ENCODE measurements at places on chromosomes 7 and 10.

- no peak for DNase-seq
These were observed 80.7 kb downstream of the GCC1 start for GRCh38 chr7:127504715-127505114.

- DNase-seq: no peak
These were observed 27.4 kb downstream of the FAM241B start for GRCh38 chr10:69657430-69657829.

- DNase-seq: peak; percentile 7
These were observed 973 bp downstream of the GPR158 start for GRCh38 chr10:25175527-25176420.

GRCh38 chr7:41508755-41509154, 194.1 kb downstream of the INHBA start:
- DNase-seq: no peak

DNA sequence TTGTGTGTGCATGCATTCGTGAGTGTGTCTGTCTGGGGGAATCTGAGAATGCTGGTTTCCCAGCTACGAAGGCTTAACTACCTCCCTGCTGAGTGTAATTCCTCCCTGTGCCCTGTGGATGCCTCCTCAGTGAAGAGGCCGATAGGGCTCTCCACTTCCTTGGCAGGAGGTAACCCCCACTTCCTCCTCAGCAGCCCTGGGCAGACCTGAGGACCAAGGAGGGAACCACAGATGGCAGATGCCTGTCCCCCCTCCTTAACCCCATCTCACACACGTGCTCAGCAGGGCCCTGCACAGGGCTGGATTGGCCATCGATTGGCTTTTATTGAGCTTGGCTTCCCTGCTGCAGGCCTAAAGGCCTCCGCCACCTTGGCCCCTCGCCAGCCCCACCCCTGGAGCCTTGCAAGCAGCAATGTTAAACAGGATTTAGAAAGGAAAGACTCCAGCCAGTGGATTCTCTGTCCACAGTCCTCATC, 45.6 kb upstream of the LRRC4 start:
- no peak for DNase-seq

GRCh38 chr10:131767716-131768115, 133.1 kb upstream of the PPP2R2D start:
- no peak for DNase-seq

GRCh38 chr7:38398725-38399321, 125.4 kb upstream of the TARP start:
- DNase-seq: peak; percentile 26

DNA sequence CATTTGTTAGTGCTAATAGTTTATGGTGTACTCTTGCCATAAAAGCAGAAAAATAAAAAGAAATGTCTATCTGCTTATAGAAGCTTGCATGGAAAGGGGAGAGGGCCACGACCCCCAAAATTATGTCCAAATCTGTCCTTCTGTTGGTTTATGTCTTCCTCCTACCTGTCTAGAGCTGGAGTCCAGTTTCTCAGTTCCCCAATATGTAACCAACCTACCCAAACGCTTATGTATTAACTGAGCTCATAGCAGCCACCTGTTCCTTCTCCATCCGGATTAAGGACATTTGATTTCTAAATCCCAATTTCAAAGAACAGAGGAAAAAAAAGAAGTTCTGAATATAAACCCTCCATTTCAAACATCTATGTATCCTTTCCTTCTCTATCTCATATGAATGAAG, 30.3 kb upstream of the TPK1 start:
- no peak for DNase-seq

- DNase-seq: no peak
These were observed 533.5 kb downstream of the AUTS2 start for GRCh38 chr7:70131817-70132216.

DNA sequence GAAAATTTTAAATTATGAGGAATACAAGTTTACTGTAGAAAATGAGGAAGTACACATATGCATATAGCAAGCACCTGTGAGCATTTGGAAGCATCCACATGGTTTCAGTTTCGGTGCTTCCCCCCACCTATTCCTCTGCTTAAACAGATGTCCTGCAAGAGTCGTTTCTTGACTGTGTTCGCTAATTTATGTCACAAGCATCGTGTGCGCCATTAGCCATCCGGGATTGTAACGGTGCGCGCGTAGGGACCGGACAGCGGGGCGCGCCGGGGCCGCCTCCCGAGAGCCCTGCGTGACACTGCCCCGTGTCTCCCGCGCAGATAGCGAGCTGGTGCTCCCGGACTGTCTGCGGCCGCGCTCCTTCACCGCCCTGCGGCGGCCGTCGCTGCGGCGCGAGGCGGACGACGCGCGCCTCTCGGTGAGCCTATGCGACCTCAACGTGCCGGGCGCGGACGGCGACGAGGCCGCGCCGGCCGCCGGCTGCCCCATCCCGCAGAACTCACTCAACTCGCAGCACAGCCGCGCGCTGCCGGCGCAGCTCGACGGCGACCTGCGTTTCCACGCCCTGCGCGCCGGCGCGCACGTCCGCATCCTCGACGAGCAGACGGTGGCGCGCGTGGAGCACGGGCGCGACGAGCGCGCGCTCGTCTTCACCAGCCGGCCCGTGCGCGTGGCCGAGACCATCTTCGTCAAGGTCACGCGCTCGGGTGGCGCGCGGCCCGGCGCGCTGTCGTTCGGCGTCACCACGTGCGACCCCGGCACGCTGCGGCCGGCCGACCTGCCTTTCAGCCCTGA, 90.9 kb downstream of the NEURL1 start:
- no peak for DNase-seq

DNA sequence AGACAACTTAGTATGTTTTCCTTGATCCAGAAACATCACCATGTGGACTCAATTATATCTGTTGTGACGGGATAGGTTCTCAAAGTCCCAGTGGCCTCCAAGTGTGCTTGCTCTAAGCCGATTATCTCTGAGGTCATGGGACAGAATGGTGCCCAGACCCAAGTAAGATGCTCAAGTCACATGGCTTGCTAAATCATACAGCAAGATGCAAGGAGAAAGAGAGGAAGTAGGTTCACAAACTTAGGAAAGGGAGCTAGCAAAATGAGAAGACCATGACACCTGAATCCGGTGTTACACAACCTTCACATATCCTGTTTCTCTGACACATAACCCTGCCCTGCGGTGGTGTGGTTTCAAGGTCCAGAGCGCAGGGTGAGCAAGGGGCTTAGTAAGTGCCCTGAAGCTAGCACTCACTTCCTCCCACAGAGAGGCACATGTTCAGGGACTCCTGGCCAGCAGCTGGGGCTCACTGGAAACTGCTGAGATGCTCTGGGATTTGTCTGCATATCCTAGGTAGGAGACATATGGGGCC, 590.9 kb upstream of the ANKRD30A start:
- no peak for DNase-seq

- no peak for DNase-seq
These were observed 47.3 kb downstream of the FRMPD2 start for GRCh38 chr10:48227213-48227612.

DNA sequence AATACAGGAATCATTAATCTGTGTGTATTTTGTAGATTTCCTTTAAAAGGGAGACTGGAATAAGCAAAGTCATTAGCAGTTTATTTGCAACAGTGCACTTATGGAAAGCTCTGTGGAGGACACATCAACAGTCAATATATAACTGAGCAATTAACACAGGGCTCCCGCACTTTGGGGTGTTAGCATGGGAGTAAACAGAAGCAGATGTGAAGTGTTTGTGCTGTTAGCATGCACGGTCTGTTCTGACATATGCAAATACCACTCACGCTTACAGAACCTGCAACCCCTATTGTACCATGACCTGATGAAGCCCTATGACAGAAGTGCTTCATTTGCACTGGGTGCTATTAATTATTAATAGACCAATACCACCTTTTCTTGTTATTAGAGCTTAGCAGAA, 118.9 kb downstream of the PPP1R3A start:
- no peak for DNase-seq

- no peak for DNase-seq
These were observed 271.7 kb downstream of the ARHGAP12 start for GRCh38 chr10:31656851-31657433.

GRCh38 chr10:11096422-11096821, 78.8 kb downstream of the CELF2 start:
- DNase-seq: no peak

- DNase-seq: no peak
These were observed 238.2 kb downstream of the SEMA3D start for GRCh38 chr7:84948634-84949033.

GRCh38 chr7:40595129-40595528, 460.3 kb downstream of the SUGCT start:
- no peak for DNase-seq

GRCh38 chr10:30215141-30215540, 133.9 kb downstream of the MTPAP start:
- no peak for DNase-seq

GRCh38 chr7:36205803-36206202, 52.7 kb downstream of the EEPD1 start:
- DNase-seq: no peak

DNA sequence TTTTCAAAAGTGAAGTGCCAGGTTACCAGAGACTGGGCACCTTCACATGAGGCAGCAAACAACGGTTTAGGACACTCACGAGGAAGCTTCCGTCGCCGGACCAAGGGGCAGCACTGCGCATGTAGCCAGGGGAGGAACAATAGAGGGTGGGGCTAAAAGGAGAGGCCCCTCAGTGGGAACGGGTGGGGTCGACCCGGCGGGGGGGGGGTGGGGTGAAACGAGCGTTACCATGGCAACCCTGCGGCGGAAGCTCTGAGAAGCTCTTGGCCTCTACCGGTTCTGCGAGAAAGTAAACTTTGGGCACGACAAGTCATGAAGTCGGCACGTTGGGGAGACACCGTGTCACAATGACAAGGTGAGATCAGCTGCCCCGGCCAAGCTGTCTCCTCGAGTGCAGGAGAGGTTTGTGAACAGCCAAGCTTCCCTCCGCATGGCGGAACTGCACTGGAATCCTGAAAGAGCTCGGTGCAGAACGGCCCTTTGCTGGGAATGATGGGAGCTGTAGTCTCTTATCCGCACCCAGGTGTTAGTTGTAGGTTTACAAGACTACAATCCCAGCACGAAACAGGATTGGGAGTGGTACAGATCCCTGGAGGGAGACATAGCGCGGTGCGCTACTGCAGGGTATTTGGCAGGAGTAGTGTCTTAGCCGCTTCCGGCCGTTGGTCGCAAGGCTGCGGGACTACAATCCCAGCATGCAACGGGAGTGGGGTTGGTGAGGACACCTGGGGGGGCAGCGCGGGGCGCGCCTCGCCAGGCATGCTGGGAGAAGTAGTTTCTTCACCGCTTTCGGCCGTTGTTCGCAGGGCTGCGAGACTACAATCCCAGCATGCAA, 72.8 kb upstream of the ZNF722 start:
- DNase-seq: peak; percentile 97

- no peak for DNase-seq
These were observed 8.4 kb upstream of the SLC16A12 start for GRCh38 chr10:89543841-89544240.

DNA sequence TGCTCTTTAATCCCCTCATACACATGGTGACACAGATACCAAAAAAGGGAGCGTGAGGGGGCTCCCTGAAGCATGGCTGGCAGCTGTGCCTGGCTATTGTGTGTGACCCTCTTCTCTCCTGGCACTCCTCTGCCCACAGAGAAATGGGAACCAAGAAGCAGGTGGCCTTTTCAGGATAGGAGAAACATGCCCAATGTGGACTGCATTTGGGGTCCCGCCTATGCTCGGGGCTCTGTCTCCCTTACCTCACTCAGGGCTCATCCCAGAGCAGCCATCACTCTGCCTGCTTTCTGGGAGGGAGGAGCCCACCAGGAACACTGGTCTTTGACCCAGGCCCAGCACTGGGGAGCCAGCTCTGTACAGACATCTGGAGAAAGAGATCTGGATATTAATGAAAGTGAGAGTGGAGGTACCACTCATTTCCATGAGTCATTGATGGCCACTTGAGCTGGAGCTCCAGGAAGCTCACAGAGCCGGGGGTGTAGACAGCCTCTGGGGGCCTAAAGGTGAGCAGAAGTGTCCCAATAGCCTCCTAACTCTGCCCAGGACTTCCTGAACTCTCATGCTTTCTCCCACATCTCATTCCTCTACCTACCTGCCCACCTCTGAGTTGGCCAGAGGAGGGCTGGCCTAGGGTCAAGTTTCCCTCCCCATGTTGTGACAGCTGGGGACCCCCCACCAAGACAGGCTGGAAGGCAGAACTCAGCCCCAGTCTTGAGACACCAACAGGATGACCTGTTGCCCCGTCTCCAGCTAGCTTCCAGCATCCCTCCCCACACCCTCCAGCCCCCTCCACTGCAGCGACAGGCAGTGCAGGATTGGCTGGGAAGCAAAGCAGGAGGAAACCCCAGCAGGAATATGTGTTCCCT, 42.6 kb downstream of the DRGX start:
- DNase-seq: no peak

DNA sequence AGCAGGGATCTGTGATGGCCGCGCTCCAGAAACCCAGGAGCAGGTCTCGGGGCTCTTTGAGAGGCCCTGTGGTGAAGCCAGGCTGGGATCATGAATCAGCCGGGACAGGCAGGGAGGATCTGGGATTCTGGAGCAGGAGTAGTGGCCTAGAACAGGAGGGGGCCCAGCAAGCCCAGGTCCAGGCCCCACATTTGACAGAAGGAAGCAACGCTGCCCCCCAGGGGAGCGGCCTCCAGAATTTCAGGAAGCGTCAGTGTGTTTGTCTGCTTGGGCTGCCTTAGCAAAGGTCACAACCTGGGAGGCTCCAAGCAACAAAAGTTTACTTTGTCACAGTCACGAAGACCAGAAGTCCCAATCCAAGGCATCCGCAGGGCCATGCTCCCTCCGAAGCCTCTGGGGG, 36.8 kb downstream of the CLRN3 start:
- no peak for DNase-seq

GRCh38 chr10:30192846-30193608, 133.6 kb upstream of the JCAD start:
- DNase-seq: no peak

DNA sequence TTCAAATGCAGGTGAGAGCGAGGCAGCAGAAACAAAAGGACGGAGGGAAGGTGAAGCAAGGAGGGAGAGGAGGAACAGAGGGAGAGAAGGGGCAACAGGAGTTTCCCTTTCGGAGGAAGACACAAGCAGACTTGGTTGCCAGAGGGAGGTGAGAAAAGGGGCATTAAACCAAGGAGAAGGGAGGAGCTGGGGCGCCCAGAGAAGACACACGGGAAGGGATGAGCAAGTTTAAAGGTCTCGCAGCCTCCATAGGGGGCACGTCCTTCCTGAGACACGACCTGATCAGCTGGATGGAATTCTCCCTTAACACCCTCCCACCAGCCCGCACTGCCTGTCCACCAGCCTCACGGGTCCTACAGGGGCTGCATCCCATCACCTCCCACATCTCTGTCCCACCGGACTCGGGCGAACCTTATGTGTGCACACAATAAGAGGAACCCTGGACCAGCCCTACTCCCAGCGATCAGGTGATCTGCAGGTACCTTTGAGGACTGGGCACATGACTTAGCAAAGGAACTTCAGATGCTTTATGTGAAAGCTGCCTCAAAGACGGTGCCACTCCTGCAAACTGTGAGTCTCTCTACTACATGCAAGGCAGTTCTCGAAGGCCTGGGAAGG, 251.2 kb downstream of the TNS3 start:
- no peak for DNase-seq

DNA sequence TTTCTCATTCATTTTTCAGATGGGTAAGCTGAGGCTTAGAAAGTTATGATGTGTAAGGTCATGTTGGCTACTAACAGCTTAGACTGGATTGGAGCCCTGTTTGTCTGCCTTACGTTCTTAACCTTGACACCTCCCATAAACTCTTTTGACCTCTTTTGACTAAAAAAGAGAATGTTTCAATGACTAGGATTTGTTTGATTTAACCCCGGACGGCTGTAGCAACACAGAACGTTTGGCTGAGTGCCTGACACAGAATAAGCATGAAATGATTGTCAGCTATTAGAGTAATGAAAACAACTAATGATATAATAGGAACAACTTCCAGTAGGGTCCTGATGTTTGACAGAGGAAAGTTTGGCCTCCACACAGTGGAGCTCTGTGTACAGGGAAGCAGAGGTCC, 83.3 kb upstream of the PDZD8 start:
- DNase-seq: no peak

All from globus pallidus (tissue), 1 donor.